Epithelial cell of proximal tubule (primary cell): ENCODE measurements at places on chromosomes 3 and 15.

DNA sequence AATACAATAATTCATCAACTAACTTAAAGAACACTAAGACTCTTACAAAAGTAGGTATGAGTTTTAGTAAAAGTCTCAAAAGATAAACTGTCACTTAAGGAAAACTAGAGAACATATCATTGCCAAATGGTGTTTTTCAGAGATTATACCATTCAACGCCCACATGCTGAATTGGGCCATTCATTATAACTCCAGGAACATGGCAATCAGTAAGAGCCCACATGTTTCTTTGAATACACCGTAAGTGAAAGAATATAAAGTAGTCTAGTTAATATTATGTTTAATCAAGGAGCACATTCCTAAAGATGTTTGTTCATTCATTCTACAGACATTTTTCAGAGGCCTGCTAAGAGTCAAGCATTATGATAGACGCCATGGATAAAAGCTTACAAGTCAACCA is 22.9 kb downstream of the B3GNT5 start:
- DNase-seq, result no peak

- no peak for DNase-seq
Observed at GRCh38 chr15:56964182-56964581, 45.7 kb downstream of the TCF12 start.

GRCh38 chr3:170002231-170002630 is 35.6 kb upstream of the GPR160 start:
- DNase-seq, result no peak

- no peak for DNase-seq
Observed at GRCh38 chr3:177932346-177932745, 603.9 kb upstream of the KCNMB2 start.

- no peak for DNase-seq
Observed at GRCh38 chr3:174540116-174540908, 318.8 kb upstream of the NAALADL2 start.

DNA sequence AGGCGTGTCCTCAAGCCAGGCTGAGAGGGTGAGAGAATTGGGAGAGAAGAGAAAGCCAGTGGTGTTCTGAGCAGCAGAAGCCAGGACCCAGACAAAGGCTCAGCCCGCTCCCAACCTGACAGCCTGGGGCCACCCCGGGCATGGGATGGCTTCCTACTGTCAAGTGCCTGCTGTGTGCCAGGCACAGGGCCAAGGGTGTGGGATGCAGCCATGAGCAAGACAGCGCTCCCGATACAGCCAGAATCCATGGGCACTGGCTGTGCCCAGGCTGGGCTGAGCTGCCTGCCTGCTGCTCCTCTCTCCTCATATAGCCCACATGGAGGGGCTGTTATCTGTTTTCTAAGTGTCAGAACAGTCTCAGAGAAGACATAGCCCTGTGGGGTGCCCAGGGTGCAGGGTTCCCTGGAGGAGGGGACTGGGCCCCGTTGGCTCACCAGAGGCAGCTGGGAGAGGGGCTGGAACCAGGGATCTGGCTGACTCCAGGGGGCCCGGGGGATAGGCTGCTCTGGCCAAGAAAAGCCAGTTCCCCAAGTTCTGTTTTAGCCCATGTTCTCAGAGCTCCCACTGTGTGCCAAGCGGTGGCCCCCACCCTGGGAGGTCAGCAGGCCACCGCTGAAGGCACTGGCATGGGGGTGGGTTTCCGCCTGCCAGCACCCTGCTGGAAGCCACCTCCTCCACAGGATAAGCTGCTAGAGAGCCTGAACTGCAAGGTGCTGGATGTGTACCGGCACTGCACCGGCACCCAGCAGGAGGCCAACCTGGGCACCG is 39.0 kb downstream of the CFAP100 start:
- DNase-seq, result no peak

DNA sequence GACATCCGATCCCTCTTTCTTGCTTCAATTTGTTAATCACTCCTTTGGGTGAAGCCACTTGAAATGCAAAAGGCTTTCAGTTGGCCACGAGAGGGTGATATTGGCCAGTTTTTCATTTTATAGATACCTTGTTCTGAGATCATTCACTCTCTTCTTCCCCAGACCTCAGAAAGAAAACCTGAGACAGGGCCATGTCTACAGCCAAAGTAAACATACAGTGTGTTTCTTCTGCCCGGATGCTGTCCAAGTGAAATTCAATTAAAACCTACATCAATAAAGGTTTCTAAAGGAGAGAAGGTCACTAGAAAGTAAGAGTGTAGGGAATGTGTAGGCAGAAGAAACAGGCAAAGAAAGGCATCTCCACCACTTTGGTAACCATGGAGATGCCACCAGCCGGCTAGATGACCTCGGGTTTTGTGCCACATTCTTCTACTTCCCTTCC is 39.5 kb upstream of the FMN1 start:
- DNase-seq, result peak; percentile 33

GRCh38 chr3:56351537-56351936 is 116.7 kb downstream of the ERC2 start:
- DNase-seq, result no peak

- DNase-seq, result no peak
Observed at GRCh38 chr3:111732252-111732879, 126.7 kb upstream of the PHLDB2 start.

- DNase-seq, result no peak
Observed at GRCh38 chr15:91936927-91937326, 83.4 kb downstream of the SLCO3A1 start.

DNA sequence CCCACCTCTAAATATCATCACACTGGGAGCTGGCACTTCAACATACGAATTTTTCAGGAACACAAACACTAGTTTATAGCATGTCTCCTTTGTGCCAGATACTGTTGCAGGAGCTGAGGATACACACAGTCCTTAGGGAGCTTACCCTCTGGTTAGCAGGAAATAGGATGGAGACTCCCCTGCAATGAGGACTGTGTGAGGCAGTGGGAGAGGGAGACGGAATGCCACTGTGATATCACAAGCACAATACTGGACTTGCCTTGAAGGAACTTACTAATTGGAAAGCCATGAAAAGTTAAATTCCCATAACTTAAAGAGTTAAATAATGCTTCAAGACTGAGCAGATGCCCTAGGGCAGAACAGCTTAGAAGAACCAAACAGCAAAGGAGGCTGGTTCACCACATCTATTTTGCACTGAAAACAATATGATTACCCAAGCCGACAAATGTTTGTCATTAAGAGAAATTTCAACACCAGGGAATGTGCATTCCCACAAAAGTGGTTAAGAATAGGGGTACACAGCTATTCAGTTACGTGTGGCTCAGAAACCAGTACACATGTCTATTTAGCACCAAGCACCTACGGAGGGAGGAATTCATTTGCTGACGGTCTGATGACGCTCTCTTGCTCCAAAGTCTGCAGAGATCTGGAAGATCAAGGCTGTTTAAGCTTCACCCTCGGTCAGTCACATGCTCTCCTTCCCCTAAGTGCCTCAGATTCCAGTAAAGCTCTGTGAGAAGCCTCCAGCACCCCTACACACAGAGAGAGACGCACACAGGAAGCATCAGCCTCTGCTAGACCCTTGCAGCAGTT is 5.2 kb downstream of the TBC1D2B start:
- DNase-seq, result no peak

DNA sequence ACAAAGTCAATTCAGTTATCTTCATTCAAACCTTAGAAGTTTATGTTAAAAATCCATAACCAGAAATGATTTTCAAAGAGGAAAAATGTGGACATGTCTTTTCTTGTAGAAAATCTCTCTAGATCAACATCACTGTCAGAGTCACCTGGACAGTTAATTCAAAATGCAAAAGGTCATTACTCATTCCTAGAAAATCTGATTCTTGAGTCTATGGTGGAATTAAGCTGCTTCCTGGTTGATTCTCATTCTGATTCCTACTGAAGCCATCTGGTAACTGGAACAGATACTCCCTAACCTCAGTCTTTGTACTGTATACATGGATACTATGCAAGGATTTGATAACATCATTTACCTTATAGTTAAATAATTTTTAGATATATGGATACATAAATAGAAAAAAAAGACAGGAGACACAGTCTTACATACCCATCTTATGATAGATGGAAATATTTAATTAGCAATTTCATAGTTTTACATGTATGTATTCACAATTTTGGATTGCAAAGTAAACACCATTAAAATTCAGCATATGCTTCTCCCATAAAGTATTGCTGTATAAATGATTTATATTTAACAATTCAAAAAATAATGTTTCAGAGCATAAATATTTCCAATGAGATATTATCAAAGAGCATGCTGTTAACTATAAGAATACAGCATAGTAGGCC is 693.2 kb upstream of the CCDC54 start:
- DNase-seq, result no peak

DNA sequence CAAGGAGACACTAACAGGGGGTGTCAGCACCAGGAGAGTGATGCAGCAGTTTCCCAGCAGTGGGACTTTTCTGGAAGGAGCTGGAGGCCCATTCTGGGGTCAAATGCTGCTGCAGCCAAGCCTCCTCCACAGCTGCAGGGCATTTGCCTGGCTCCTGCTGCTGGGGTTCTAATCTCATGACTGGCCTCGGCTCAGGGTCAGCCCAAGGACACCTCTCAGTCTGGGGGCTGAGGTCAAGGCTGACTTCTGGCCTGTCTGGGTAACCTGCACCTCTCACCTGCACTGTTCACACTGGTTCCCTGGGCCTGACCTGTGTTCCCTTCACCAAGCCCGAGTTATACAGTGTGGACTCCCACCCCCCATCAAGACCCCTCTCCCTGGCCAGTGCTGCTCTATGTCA is 10.4 kb upstream of the C15orf39 start:
- DNase-seq, result no peak

GRCh38 chr15:35481992-35482391 is 64.0 kb downstream of the DPH6 start:
- DNase-seq, result peak; percentile 51

DNA sequence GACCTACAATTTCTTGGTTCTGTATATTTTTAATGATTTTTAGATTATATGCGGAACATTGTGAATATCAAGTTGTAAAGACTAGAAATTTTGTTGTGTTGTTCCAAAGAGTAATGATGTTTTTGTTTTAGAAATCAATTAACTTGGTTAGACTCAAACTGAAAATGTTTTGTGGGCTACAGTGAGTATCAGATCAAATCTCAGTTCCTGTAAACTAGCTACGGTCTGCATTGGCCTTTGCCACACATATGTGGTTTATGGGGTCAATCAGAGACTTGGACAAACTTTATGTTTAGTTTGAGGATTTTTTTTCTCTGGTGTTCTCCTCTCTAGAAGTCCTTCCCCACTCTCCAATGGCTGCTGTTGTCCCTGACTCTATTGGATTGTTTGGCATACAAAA is 308.0 kb upstream of the THRB start:
- DNase-seq, result no peak

- DNase-seq, result no peak
Observed at GRCh38 chr3:43620831-43621655, 768 bp downstream of the ANO10 start.

- no peak for DNase-seq
Observed at GRCh38 chr3:6861625-6862000, 698 bp downstream of the GRM7 start.

- DNase-seq, result no peak
Observed at GRCh38 chr3:172085557-172085895, 46.1 kb downstream of the FNDC3B start.

GRCh38 chr15:97316362-97316761 is 644.1 kb upstream of the ARRDC4 start:
- no peak for DNase-seq

GRCh38 chr15:35874260-35874905 is 328.4 kb upstream of the DPH6 start:
- DNase-seq, result peak; percentile 90

GRCh38 chr3:31848911-31849310 is 132.2 kb downstream of the OSBPL10 start:
- no peak for DNase-seq

GRCh38 chr3:12933901-12934300 is 92.5 kb upstream of the RPL32 start:
- DNase-seq, result no peak

GRCh38 chr15:94080416-94080815 is 150.9 kb upstream of the MCTP2 start:
- DNase-seq, result no peak

- no peak for DNase-seq
Observed at GRCh38 chr3:194475978-194476377, 10.8 kb downstream of the ATP13A3 start.

GRCh38 chr15:85489773-85490493 is 109.5 kb downstream of the AKAP13 start:
- no peak for DNase-seq

DNA sequence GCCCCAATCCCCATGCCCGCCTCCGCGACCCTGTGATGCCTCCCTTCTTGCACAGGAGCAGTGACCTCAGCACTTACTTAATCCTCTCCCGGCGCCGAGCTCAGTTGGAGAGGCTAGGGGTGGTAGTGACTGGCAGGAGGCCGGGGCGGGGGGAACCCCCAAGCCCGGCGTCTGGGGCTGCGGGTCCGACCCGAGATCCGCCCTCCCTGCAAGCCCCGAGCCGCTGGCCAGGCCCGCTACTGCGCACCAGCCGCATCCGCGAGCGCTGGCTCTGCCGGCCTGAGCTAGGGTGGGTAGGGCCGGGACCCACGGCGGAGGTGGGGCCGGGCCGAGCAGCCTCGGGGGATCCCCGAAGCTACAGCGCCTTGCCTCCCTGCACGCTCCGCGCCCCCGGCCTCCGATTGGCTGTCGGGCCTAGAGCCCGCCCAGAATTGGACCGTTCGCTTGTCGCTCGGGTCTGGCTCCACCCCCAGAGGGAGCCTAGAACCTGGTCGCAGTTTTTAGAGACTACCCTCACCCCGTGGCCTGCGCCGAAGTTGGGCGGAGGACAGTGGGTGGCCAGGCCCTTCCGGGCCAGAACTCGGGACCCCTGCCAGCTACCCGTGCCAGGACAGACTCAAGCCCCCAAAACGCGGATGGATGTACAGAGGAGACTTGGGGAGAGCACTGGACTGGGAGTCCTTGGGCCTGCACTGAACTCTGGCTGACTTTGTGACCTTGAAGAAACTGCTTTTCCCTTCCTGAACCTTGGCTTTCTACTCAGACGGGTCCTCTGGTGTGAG is at the start of gene C3orf18:
C3orf18 (minus strand) TSS at position 362 of the 782 bp plus-strand sequence. CDS start 2,048 bp downstream, outside the sequence.
- DNase-seq, result no peak

- no peak for DNase-seq
Observed at GRCh38 chr15:92971713-92972112, 71.6 kb downstream of the CHD2 start.

DNA sequence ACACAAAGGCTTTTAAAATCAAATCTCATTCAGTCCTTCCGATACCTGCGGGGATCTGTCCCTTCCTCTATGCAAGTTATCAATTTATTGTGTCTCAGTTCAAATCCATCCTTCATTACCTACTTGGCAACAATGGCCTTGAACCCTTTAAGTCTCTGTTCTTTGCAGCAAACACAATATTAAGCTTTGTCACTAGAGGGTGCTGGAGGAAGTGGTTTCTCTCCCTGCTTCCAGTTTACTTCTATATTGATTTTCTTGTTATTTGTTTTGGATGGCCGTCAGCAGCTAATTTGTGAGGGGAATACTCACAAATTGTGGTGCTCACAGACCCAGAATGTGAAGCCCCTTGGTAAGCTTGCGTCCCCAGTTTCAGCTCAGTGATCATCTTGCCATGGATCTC is 278.3 kb downstream of the FGF12 start:
- no peak for DNase-seq
